Naive B cell (primary cell): ENCODE measurements at places on chromosomes 5 and 9. TPM values are rescaled to one million over a fixed set of nuclear protein-coding genes. Genes with fewer than 3 reads are reported as not detected.
A peak's percentile ranks its signal among the peaks of the same experiment; 100 is the strongest.

DNA sequence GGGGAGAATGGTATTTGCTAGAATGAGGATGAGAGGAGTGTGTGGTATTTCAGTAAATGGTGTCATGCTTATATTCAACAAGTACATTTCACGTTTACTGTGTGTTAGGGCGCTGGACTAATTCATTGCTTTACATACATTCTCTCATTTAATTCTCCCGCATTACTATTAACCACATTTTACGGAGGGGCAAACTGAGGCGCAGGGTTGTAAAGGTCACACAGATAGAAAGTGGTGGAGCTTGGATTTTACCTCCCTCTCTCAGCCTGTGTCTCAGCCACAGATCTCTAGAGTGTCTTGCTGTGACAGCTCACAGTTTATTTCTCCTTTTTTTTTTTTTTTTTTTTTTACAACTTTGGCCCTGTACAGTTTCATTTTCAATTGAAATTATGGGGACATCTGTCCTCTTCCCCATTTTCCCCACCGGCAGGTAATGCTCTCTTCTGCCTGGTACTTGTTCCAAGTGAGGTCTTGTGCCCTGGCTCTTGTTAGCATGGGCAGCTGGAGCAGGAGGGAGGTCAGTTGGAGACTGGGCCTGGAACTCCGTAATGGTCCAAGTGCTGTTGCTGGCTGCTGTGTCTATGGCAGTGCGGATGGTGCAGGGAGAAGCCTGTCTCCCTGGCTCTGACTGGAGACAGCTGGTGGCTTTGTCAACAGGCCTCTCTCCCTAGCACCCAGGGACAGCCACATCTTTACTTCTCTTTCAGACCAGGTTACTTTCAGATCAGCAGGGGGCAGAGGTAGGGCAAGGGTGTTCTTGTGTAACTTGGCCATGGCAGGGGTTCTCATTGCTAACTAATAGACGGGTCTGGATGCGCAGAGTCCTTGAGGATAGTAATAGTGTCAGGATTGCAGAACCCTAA lies 20.5 kb upstream of the NDST1 start:
- peak; percentile 47 for DNase-seq

- DNase-seq, result no peak
Observed at GRCh38 chr5:67648201-67648671, 451.6 kb upstream of the CD180 start.

Gene IRGM
- 1.4 TPM for polyA plus RNA-seq

DNA sequence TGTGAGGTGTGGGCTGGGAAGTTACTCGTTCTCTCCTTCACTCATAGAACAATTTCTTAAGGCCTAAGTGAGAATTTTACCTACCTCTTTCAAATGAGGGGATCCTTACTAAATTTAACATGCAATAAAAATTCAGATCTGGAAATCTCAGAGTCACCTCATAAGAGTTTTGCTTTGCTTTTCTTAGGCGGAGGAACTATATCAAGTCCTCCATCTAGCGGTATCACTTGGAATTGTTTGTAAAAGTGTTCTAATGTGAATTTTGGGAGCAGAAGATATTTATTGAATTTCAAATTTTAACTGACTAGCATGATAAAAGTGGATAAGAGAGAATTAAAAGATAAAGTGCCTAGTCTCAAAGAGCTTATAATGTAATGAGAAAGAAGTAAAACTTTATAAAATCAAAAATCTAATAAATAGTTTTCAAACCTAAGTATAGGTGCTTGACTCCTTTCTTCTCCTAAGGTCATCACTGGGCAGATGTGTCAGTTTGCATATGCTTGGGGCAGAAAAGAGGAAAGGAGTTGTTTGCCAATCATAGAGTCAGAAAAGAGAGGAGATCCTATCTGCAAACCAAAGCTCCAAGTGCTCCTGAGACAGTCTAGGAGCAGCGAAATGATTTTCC lies 145.7 kb upstream of the DAB2 start:
- no peak for DNase-seq

DNA sequence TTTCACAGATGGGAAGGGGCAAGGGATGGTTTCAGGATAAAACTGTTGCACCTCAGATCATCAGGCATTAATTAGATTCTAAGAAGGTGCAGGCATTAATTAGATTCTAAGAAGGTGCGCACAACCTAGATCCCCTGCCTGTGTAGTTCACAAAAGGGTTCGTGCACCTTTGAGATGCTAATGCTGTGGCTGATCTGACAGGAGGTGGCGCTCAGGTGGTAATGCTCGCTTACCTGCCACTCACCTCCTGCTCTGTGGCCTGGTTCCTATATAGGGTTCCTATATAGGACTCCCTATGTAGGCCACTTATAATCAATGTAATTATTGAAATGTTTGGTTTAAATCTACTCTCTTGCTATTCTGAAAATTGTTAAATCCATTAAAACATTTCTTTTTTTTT lies 171.0 kb downstream of the MSX2 start:
- DNase-seq, result no peak

- no peak for DNase-seq
Observed at GRCh38 chr9:2047144-2047671, 32.1 kb downstream of the SMARCA2 start.

DNA sequence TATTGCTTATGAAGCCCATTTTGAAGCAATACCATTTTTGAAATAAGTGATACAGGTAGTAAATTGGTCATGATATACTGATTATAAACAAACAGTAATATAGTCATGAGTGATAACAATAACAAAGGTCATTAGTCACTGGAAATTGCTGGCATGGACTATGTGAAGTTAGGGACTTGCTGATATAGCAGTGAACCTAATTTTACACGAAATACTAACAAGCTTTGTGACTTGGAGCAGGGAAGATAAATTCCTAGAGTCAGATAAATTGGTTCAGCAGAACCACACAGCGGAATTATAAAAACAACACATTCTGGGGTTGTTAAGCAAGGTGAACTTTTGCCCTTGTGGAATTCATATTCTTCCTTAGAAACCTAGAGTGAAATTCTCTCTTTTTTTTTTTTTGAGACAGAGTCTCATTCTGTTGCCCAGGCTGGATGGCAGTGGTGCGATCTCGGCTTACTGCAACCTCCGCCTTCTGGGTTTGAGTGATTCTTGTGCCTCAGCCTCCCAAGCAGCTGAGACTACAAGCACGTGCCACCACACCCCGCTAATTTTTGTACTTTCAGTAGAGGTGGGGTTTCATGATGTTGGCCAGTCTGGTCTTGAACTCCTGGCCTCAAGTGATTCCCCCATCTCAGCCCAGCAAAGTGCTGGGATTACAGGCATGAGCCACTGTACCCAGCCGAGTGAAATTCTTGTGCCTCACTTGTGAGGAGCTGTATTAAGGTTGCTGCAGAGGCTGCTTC lies 6.0 kb downstream of the UGCG start:
- DNase-seq, result no peak

DNA sequence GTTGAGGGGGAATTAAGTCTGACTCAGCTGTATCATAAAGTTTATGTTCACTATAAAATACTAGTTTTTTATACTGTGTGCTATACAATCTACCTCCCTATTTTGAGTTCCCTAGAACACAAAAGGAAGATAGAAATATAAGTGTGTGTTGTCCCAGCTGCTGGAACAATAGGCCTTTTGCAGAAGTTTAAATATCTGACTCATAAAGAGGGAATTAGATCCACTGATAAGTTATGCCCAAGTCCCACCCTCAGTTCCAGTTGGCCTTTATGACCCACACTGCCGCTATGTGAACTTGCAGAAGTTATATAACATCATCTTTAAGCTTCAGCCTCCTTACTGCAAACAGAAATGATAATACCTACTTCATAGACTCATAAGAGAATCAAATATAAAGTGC lies 88.5 kb upstream of the DAB2 start:
- no peak for DNase-seq

- DNase-seq, result no peak
Observed at GRCh38 chr5:132458226-132458560, 32.4 kb downstream of the IRF1 start.

Gene IL7R
- polyA plus RNA-seq, result 0.37 TPM

Gene MEIKIN
- polyA plus RNA-seq, result not detected
